Chondrocyte (in vitro differentiated cells): ENCODE measurements at places on chromosomes 4 and X.

GRCh38 chr4:55173580-55173979 lies 48.2 kb upstream of the KDR start:
- no peak for DNase-seq
- no peak overlapping the region for H3K4me3 ChIP-seq
- peaks cover 20% of the 10 kb centered on the region for H3K4me1 ChIP-seq

- no peak for DNase-seq
- no peak overlapping the region for H3K4me3 ChIP-seq
- H3K4me1 ChIP-seq: peaks cover 39% of the 10 kb centered on the region
- H3K27ac ChIP-seq: no peak overlapping the region
- no peaks in the 10 kb centered on the region for H3K27me3 ChIP-seq
Observed at GRCh38 chrX:13013363-13014110, 30.9 kb downstream of the FAM9C start.

DNA sequence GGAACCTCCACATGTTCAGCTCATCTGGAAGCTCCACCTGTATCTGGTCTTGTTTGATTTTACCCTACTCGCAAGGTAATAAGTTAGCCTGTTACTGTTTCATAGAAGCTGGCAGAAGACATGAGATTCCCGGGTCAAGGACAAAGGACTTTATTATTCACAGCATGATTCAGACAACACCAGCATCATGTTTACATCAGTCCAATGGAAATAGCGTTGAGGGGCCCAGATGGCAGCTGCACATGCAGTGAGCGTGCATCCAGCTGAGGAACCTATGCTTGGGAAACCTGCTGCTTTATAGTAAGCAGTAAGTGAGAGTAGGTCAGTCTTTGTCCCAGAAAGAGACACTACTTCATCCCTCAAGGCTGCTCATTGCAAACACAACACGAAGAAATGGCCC lies 19.8 kb downstream of the TSPAN5 start:
- no peaks in the 10 kb centered on the region for H3K36me3 ChIP-seq
- H3K4me3 ChIP-seq: no peak overlapping the region
- no peak overlapping the region for H3K27ac ChIP-seq
- DNase-seq: no peak

DNA sequence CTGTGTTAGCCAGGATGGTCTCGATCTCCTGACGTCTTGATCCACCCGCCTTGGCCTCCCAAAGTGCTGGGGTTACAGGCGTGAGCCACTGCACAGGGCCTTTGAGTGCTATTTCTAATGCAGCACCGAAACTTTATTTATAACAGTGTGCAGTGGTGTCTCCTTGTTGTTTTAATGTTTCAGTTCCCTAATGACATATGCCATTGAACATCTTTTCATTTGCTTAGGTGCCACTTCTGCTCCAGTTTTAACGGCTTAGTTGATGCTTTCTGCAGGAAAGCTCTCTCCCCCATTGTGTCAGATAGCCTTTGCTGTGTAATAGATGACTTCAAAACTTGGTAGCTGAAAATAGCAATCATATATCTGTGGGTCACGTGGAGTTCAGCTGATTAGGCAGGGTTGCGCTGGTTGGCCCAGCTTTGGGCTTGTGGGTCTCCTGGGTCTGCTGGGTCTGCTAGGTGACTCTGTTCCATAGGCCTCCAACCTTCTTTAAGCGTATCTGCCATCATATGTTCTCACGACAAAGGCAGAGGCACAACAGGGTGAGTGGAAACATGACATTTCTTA lies 76.4 kb upstream of the SHISA3 start:
- H3K27me3 ChIP-seq: peaks cover 18% of the 10 kb centered on the region
- H3K36me3 ChIP-seq: no peaks in the 10 kb centered on the region
- no peak for DNase-seq
- no peak overlapping the region for H3K4me3 ChIP-seq
- H3K4me1 ChIP-seq: no peaks in the 10 kb centered on the region

- no peak overlapping the region for H3K4me3 ChIP-seq
- H3K36me3 ChIP-seq: no peaks in the 10 kb centered on the region
- peaks cover 31% of the 10 kb centered on the region for H3K27me3 ChIP-seq
- H3K4me1 ChIP-seq: peaks cover 9% of the 10 kb centered on the region
Observed at GRCh38 chr4:74320559-74321118, 12.4 kb downstream of the EPGN start.

GRCh38 chrX:23035493-23035892 lies 35.7 kb downstream of the DDX53 start:
- H3K27ac ChIP-seq: no peak overlapping the region
- no peak for DNase-seq
- H3K27me3 ChIP-seq: peaks cover 18% of the 10 kb centered on the region
- H3K4me1 ChIP-seq: no peaks in the 10 kb centered on the region
- H3K4me3 ChIP-seq: no peak overlapping the region

GRCh38 chr4:119585771-119586170 lies 42.8 kb downstream of the PDE5A start:
- no peak for DNase-seq
- no peak overlapping the region for H3K4me3 ChIP-seq
- H3K36me3 ChIP-seq: peaks cover 18% of the 10 kb centered on the region
- no peak overlapping the region for H3K27ac ChIP-seq
- H3K4me1 ChIP-seq: peaks cover 1% of the 10 kb centered on the region

- H3K27me3 ChIP-seq: peaks cover 5% of the 10 kb centered on the region
- no peak for DNase-seq
- no peak overlapping the region for H3K4me3 ChIP-seq
- no peaks in the 10 kb centered on the region for H3K36me3 ChIP-seq
- no peaks in the 10 kb centered on the region for H3K4me1 ChIP-seq
Observed at GRCh38 chrX:29940750-29941149, 274.6 kb upstream of the MAGEB2 start.

GRCh38 chr4:108685036-108685686 lies 34.8 kb downstream of the OSTC start:
- H3K4me3 ChIP-seq: no peak overlapping the region
- H3K27me3 ChIP-seq: no peaks in the 10 kb centered on the region
- no peak overlapping the region for H3K27ac ChIP-seq
- peaks cover 4% of the 10 kb centered on the region for H3K36me3 ChIP-seq
- DNase-seq: no peak
- peaks cover 3% of the 10 kb centered on the region for H3K4me1 ChIP-seq

GRCh38 chrX:24110069-24110468 lies 39.5 kb upstream of the ZFX start:
- no peaks in the 10 kb centered on the region for H3K27me3 ChIP-seq
- H3K4me1 ChIP-seq: peaks cover 40% of the 10 kb centered on the region
- no peaks in the 10 kb centered on the region for H3K36me3 ChIP-seq
- no peak overlapping the region for H3K4me3 ChIP-seq
- peak overlapping the region; percentile 65 for H3K27ac ChIP-seq

GRCh38 chrX:73916931-73917667 lies 354.1 kb downstream of the CHIC1 start:
- no peak overlapping the region for H3K4me3 ChIP-seq
- peaks cover 27% of the 10 kb centered on the region for H3K4me1 ChIP-seq
- no peaks in the 10 kb centered on the region for H3K27me3 ChIP-seq
- H3K27ac ChIP-seq: peak overlapping the region; percentile 85
- H3K36me3 ChIP-seq: no peaks in the 10 kb centered on the region
- no peak for DNase-seq

GRCh38 chrX:79412166-79412565 lies 45.0 kb upstream of the ITM2A start:
- no peak overlapping the region for H3K27ac ChIP-seq
- DNase-seq: no peak
- H3K4me3 ChIP-seq: no peak overlapping the region
- no peaks in the 10 kb centered on the region for H3K27me3 ChIP-seq
- H3K36me3 ChIP-seq: no peaks in the 10 kb centered on the region

- no peak overlapping the region for H3K4me3 ChIP-seq
- no peaks in the 10 kb centered on the region for H3K4me1 ChIP-seq
- H3K27me3 ChIP-seq: peaks cover 7% of the 10 kb centered on the region
- H3K27ac ChIP-seq: no peak overlapping the region
Observed at GRCh38 chr4:111776561-111776960, 368.7 kb upstream of the FAM241A start.

- no peak for DNase-seq
- H3K27ac ChIP-seq: no peak overlapping the region
- no peak overlapping the region for H3K4me3 ChIP-seq
- H3K36me3 ChIP-seq: no peaks in the 10 kb centered on the region
- H3K27me3 ChIP-seq: peaks cover 6% of the 10 kb centered on the region
- no peaks in the 10 kb centered on the region for H3K4me1 ChIP-seq
Observed at GRCh38 chrX:19225909-19226308, 103.6 kb upstream of the ADGRG2 start.
